ENCODE measurements at places on chromosomes 2 and 18. TPM values are rescaled to one million over a fixed set of nuclear protein-coding genes. Genes with fewer than 3 reads are reported as not detected.

FIGN gene
- polyA plus RNA-seq = not detected

TMEM163 gene
- polyA plus RNA-seq = 0.24 TPM

PXDN gene
- polyA plus RNA-seq = 1.4 TPM

BOLL gene
- polyA plus RNA-seq = not detected

UNC80 gene
- polyA plus RNA-seq = not detected

RSAD2 gene
- polyA plus RNA-seq = 4.0 TPM

SLC66A2 gene
- 22.0 TPM for polyA plus RNA-seq

TUBA4B gene
- not detected for polyA plus RNA-seq

NRP2 gene
- not detected for polyA plus RNA-seq

ALPI gene
- not detected for polyA plus RNA-seq

TACR1 gene
- not detected for polyA plus RNA-seq

ZNF385B gene
- polyA plus RNA-seq = not detected

ABCB11 gene
- polyA plus RNA-seq = not detected

RIOK3 gene
- polyA plus RNA-seq = 25.0 TPM

OXER1 gene
- 0.22 TPM for polyA plus RNA-seq

EFEMP1 gene
- polyA plus RNA-seq = not detected

LRRTM1 gene
- polyA plus RNA-seq = not detected

MEMO1 gene
- polyA plus RNA-seq = 26.2 TPM

SPAG16 gene
- polyA plus RNA-seq = 15.1 TPM

NT5DC4 gene
- polyA plus RNA-seq = not detected

C2orf69 gene
- polyA plus RNA-seq = 13.2 TPM

NAGK gene
- 43.6 TPM for polyA plus RNA-seq

IGFBP5 gene
- polyA plus RNA-seq = not detected

GPR45 gene
- polyA plus RNA-seq = 0.16 TPM

MLPH gene
- polyA plus RNA-seq = not detected

CRYBA2 gene
- polyA plus RNA-seq = not detected

TBR1 gene
- not detected for polyA plus RNA-seq

FAM161A gene
- polyA plus RNA-seq = 1.8 TPM

RNU2-63P gene
- polyA plus RNA-seq = not detected

CENPA gene
- not detected for polyA plus RNA-seq

IL1B gene
- not detected for polyA plus RNA-seq

CPO gene
- not detected for polyA plus RNA-seq

CD8B gene
- 2,487 TPM for polyA plus RNA-seq

CTNNA2 gene
- polyA plus RNA-seq = not detected

NR4A2 gene
- 11.4 TPM for polyA plus RNA-seq

MTIF2 gene
- polyA plus RNA-seq = 15.6 TPM

PSD4 gene
- polyA plus RNA-seq = 22.8 TPM

PLCL1 gene
- 4.1 TPM for polyA plus RNA-seq

HOXD10 gene
- not detected for polyA plus RNA-seq

CRYGD gene
- not detected for polyA plus RNA-seq

SP5 gene
- polyA plus RNA-seq = not detected

CCBE1 gene
- not detected for polyA plus RNA-seq

SPATA3 gene
- polyA plus RNA-seq = not detected

EPAS1 gene
- 0.23 TPM for polyA plus RNA-seq

SCN1A gene
- not detected for polyA plus RNA-seq

SPP2 gene
- not detected for polyA plus RNA-seq

CCDC138 gene
- polyA plus RNA-seq = 5.9 TPM

AQP12B gene
- not detected for polyA plus RNA-seq

SLC9A2 gene
- not detected for polyA plus RNA-seq

CRYGB gene
- not detected for polyA plus RNA-seq

DSG1 gene
- not detected for polyA plus RNA-seq

HOXD12 gene
- not detected for polyA plus RNA-seq

ARL6IP6 gene
- 13.4 TPM for polyA plus RNA-seq

FSHR gene
- polyA plus RNA-seq = not detected

HOXD13 gene
- polyA plus RNA-seq = not detected

CNTNAP5 gene
- polyA plus RNA-seq = not detected

CCDC148 gene
- not detected for polyA plus RNA-seq

SERPINB10 gene
- polyA plus RNA-seq = not detected

SERPINB12 gene
- not detected for polyA plus RNA-seq
